Aorta (tissue), 5 donors: ENCODE measurements at places on chromosomes 5 and 9. TPM values are rescaled to one million over a fixed set of nuclear protein-coding genes. Genes with fewer than 3 reads are reported as not detected.

- H3K4me1 ChIP-seq = no peaks in the 10 kb centered on the region
- DNase-seq = no peak
- H3K4me3 ChIP-seq = no peak overlapping the region
- H3K27me3 ChIP-seq = no peaks in the 10 kb centered on the region
- no peaks in the 10 kb centered on the region for H3K36me3 ChIP-seq
These were observed 32.6 kb upstream of the SLC6A19 start for GRCh38 chr5:1168796-1169195.

DNA sequence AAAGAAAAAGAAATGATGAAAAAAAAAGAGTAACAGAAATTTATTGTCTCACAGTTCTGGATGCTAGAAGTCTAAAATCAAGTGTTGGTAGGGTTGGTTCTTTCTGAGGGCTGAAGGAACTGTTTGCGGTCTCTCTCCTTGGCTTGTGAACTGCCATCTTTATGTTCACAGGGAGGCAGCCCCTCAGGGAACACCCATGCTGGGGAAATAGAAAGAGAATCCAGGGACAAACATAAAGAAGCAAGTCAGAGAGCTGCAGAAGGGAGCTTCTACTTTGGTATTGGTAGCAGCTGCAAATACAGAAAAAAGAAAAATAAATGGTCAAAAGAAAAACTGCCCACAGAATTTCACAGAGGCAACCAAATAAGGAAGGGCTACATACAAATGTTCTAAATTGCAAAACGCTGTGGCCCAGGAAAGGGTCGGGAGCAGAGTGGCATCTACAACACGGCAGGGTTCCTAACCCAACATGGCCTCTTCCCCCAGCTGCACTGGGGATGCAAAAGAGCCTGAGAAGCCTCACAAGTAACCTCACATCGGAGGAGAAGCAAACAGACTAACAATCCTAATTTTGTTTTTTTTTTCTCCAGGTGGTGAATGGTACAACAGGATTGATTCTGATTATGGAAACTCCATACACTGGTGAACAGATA, 37.4 kb downstream of the ELOVL7 start:
- DNase-seq = no peak
- no peaks in the 10 kb centered on the region for H3K27me3 ChIP-seq
- no peaks in the 10 kb centered on the region for H3K4me1 ChIP-seq
- H3K4me3 ChIP-seq = no peak overlapping the region

- H3K27me3 ChIP-seq = no peaks in the 10 kb centered on the region
- H3K36me3 ChIP-seq = no peaks in the 10 kb centered on the region
- DNase-seq = no peak
- H3K4me3 ChIP-seq = no peak within 1 kb of the TSS
These were observed at the start of gene TEK for GRCh38 chr9:27108981-27109541. TEK (plus strand) TSS chr9:27109225; CDS start chr9:27109591, 366 bp downstream.

SLC6A18 gene
- total RNA-seq = not detected
